NCI-H2227 treated with DMSO at 0.1 percent for 48 hours (cell line): ENCODE measurements at places on chromosomes 16 and 17.

- no peak for DNase-seq
Observed at GRCh38 chr17:19978805-19979211, 1.2 kb upstream of the AKAP10 start.

DNA sequence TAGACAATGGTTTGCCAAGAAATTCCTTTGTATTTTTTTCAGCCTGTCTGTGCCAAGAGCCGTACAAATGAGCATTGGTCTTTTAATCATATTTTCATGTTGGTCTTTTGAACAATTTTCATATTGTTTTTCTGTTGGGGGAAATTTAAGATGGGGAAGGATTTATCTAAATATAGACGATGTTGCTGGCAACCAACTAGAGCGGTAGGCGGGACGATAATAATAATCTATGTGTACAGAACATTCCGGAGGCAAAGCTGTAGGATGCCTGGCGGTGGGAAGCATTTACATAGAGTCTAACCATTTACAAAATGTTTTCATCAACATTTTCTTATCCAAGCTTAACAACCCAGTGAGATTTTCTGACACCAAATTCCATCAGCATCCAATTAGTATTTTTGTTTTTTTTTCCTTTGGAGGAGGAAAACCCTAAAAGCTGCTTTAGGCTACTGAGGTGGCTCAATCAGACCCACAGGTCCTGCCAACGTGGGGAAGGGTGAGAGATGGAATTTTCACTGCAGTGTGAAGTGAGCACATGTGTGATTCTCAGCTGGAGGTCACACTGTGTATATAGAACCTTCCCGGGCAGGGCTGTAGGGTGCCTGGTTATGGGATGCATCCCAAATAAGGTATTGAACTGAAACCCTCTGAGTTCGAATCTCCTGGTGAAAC, 11.7 kb upstream of the SEC14L1 start:
- DNase-seq: no peak

- DNase-seq: no peak
Observed at GRCh38 chr17:78889531-78889930, 13.5 kb downstream of the CEP295NL start.

- DNase-seq: peak; percentile 59
Observed at GRCh38 chr17:51372345-51373004, 112.1 kb downstream of the UTP18 start.

DNA sequence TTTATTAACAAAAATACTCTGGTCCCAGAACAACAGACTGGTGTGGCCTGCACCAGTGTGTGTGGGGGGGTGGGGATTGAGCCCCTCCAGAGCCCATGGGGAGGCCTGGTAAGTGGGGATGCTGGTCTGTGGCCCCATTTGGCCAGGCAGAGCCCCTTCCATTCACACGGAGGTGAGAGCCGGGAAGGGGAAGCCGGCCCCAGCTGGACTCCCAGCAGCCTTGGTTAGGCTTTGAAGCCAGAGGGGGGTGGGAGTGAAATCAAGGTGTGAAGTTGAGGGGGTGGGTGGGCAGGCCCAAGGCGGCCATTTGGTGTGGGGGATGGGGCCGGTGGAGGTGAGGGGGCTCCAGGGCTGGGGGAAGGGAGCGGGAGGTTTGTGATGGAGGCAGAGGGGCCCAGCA, 5.9 kb downstream of the TBX6 start:
- no peak for DNase-seq
